ENCODE measurements at places on chromosomes 6 and 20. TPM values are rescaled to one million over a fixed set of nuclear protein-coding genes. Genes with fewer than 3 reads are reported as not detected.

Gene REM1
- 5.2 TPM for polyA plus RNA-seq

Gene RRAGD
- 30.3 TPM for polyA plus RNA-seq

Gene ID1
- polyA plus RNA-seq: 33.3 TPM

Gene NOTCH4
- polyA plus RNA-seq: 17.5 TPM

Gene BMP6
- 0.71 TPM for polyA plus RNA-seq
